ENCODE measurements at places on chromosomes 16 and 17. TPM values are rescaled to one million over a fixed set of nuclear protein-coding genes. Genes with fewer than 3 reads are reported as not detected.

Gene POLR2A
- 56.9 TPM for total RNA-seq

Gene RDM1
- total RNA-seq, result not detected

Gene CBX2
- total RNA-seq, result 3.5 TPM

Gene RND2
- 1.8 TPM for total RNA-seq

Gene USP43
- total RNA-seq, result 0.24 TPM

Gene MT1E
- 84.7 TPM for total RNA-seq

Gene FMNL1
- total RNA-seq, result 18.6 TPM

Gene EXOC7
- total RNA-seq, result 79.5 TPM

Gene CEP112
- total RNA-seq, result 21.0 TPM

Gene SLFN11
- 26.6 TPM for total RNA-seq

Gene AXIN2
- 16.4 TPM for total RNA-seq

Gene C16orf89
- 19.4 TPM for total RNA-seq

Gene IRF8
- total RNA-seq, result 9.2 TPM

Gene CTRB1
- 0.39 TPM for total RNA-seq

Gene GUCY2D
- total RNA-seq, result 0.38 TPM

Gene PRKCB
- total RNA-seq, result 4.1 TPM

Gene RPTOR
- 22.9 TPM for total RNA-seq

Gene HSPB9
- total RNA-seq, result 0.24 TPM

Gene HAPSTR1
- total RNA-seq, result 50.5 TPM

Gene ALOX15
- 11.7 TPM for total RNA-seq

Gene TSPAN10
- total RNA-seq, result 0.16 TPM

Gene TBC1D3C
- 0.32 TPM for total RNA-seq

Gene CDH1
- total RNA-seq, result 0.16 TPM

Gene TP53TG3C
- not detected for total RNA-seq

All from left cardiac atrium (tissue), 4 donors.